ENCODE measurements at places on chromosomes 6 and 20. TPM values are rescaled to one million over a fixed set of nuclear protein-coding genes. Genes with fewer than 3 reads are reported as not detected.

The DUSP15 gene
- 0.65 TPM for total RNA-seq

The BEND6 gene
- total RNA-seq = 0.19 TPM

The EPPIN gene
- not detected for total RNA-seq

The WFDC5 gene
- total RNA-seq = not detected

All from vein endothelial cell (primary cell).